ENCODE measurements at places on chromosomes 12 and 14. TPM values are rescaled to one million over a fixed set of nuclear protein-coding genes. Genes with fewer than 3 reads are reported as not detected.

The RNASE1 gene
- 94.6 TPM for total RNA-seq

The SELPLG gene
- total RNA-seq: 4.6 TPM

The HHIPL1 gene
- 0.71 TPM for total RNA-seq

The RAD51AP1 gene
- 0.95 TPM for total RNA-seq

The C3AR1 gene
- 5.5 TPM for total RNA-seq

DNA sequence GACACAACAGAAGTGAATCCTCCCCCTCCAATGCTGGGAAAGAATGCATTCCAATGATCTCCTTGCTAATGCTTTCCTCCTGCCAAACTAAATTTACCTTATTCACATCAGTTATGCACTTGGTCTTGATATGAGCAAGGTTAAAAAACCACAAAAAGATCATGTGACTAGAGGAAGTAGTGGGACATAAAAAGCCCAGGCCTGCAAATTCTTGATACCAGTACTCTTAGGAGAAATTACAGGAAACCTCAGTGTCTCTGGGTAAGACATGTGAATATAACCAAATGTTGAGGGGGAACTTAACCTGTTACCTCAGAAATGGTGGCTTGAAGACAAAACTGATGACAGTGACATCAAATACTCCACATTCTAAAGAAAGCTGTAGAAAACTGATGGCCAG lies 427.1 kb downstream of the RPS29 start:
- DNase-seq: no peak

DNA sequence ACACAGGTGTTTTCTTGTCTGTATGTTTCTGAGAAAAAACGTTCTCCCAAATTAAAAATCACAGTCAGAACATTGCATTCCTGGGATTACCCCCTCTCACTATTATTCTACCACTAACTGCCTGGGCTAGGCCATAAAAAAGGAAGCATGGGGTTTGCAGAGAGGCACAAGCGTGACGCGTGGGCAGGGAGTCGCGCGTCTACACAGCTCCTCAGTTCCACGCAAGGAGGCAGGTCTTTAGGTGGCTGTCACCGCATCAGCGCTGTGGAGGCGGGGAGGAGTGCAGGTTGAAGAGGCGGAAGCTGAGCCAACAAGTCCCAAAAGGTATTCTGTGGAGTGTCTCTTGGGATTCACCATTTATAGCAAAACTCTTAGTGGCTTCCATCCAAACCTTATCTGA lies 109.9 kb downstream of the RIMBP2 start:
- DNase-seq: no peak

DNA sequence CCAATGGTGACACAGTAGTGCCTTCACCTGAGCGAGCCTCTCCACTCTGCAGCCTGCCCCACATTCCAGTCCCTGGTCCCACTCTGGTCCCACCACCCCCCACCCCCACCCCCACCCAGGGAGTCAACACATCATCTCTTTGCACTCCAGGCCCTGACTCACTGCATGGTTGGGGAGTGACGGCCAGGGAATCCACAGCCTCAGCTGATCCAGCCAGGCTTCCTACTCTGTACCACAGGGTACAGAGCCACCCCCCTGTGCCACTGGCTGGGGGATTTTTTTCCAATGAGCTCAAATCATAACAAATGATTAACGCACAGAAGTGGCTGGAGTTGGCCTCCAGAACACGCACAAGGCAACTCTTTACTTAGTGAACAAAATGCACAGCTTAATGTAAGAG lies 233.7 kb downstream of the NTF3 start:
- DNase-seq: no peak

All from lower leg skin (tissue), 4 donors.